ENCODE measurements at places on chromosomes 1 and 21.

- DNase-seq, result peak; percentile 95
These were observed 6.2 kb downstream of the RASSF5 start for GRCh38 chr1:206513312-206514111.

DNA sequence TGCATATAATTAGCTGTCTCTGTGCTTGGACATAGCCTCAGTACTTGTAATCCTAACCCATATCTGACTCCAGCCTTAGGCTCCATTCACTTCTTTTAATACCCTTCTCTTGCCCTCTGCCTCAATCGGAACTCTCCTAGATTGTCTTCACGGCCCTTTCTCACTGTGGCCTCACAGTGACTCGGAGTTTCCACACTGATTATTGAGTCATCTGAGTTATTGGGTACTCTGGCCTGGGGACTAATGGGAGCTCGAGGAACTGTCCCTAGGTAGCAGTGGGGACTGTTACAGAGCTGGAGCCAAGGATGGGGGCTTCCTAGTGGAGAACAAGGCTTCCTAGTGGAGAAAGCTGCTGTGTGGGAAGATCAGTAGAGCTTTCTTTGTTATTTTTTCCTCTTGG, 17.0 kb downstream of the TRAF5 start:
- DNase-seq, result no peak

DNA sequence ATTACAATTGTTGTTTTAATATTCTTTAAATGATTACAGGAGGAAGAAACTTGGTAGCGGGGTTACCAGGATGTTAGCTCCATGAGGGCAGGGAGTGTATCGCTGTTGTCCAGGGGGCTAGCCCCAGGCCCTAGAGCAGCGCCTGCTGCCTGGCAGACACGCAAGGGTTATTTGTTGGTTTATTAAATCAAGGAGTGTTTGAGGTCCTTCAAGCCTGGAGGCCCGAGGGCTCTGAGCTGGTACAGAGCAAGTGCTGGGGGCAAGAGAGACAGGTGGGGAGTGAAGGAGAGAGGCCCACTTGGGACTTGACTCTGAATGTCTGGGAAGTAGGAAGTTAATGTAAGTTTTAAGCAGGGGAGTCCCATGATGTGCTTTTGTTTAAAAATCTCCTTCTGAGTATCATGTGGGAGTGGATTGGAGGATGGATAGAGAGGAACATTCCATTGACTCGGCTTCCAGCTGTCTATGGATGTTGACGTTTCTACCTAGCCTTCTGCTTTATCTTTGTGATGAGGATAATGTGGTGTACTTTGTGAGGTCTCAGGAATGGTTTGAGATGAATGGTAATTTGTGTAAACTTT, 8.7 kb downstream of the ITSN1 start:
- DNase-seq, result no peak

DNA sequence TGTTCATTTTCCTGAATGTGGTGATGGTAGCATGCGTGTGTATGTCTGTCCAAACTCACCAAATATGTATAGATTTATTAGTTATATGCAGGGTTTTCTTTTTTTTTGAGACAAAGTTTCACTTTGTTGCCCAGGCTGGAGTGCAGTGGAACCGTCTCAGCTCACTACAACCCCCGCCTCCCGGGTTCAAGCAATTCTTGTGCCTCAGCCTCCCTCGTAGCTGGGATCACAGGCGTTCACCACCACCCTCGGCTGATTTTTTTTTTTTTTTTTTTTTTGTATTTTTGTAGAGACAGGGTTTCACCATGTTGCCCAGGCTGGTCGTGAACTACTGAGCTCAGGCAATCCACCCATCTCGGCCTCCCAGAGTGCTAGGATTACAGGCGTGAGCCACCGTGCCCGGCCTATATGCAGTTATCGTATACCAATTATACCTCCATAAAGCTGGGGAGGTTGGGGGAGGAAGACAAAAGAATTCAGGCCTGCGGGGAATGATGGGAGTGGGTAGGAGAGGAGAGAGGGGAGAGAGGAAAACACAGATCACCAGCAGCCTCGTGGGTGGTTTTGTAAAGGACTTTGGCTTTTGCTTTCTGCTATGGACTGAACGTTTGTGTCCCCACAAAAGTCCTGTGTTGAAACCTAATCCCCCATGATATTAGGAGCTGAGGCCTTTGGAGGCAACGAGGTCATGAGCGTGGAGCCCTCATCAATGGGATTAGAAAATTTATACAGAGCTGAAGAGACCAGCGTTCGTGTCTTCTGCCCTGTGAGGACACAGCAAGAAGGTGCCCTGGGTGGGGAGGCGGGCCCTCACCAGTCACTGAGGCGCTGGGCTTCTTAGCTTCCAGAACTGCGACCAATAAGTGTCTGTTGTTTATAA, 4.4 kb upstream of the HNRNPU start:
- DNase-seq, result no peak

DNA sequence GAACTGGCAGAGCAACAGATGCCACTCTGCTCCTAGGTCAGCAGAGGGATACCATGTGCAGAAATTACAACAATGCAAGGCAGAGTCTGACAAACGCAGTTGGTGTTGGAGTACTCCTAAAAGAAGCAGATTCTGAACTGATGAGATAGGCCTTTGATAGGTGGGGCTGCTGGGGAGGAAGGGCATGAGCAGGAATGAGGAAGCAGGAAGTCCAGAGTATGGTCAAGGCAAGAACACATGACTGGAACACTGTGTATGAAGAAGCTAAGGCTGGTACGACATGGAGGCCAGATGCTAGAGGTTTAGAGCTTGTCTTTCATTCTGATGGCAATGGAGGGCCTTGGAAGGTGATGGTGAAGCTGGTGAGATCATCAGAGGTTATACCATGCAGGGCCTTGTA, 11.5 kb upstream of the THRAP3 start:
- DNase-seq, result no peak

- no peak for DNase-seq
These were observed 48.9 kb upstream of the ZNF326 start for GRCh38 chr1:89945852-89946476.

- no peak for DNase-seq
These were observed 375.1 kb downstream of the RYR2 start for GRCh38 chr1:237416924-237417655.

DNA sequence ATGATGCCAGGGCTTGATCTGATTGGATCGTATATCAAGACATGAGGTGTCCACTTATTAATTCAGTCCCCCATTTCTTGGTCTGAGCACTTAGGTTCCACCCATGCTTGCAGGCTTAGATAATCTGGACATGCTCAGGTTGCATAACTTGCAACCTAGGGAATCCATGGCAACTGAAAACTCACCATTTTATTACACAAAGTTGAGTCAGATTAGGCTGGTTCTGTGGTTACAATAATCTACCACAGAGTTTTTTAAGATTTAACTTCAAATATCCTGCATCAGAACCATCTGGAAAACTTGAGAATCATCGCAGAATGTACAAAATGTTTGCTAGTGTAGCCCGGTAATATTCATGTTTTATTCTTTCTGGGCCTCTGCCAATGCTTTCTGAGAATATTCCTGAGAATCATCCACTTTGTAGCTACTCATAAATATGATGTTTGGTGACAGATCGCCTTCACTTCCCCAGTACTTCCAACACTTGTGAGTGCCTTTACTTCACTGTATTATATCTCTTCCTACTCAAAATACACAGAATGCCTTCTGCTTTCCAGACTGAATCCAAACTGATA, 707.2 kb upstream of the ADAMTS5 start:
- DNase-seq, result no peak

GRCh38 chr1:210482945-210483617, 154.4 kb downstream of the HHAT start:
- no peak for DNase-seq

DNA sequence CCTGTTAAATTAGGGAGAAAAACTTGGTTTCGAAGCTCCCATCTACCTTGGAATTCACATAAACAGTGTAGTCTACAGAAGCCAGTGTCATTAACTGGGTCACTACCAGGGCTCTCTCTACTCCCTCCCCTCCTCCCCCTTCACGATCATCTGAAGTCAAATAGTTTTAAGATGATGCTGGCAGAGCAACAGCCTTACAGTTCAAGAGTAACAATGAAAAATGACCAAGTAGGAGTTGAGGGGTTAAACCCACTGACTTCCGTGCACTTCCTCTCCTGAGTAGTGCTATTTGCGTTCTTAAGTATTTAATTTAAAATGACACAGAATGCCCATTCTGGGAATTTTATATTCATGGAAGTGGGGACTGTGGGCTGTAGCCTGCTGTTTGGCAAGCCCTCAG, 236.9 kb downstream of the SIPA1L2 start:
- no peak for DNase-seq

DNA sequence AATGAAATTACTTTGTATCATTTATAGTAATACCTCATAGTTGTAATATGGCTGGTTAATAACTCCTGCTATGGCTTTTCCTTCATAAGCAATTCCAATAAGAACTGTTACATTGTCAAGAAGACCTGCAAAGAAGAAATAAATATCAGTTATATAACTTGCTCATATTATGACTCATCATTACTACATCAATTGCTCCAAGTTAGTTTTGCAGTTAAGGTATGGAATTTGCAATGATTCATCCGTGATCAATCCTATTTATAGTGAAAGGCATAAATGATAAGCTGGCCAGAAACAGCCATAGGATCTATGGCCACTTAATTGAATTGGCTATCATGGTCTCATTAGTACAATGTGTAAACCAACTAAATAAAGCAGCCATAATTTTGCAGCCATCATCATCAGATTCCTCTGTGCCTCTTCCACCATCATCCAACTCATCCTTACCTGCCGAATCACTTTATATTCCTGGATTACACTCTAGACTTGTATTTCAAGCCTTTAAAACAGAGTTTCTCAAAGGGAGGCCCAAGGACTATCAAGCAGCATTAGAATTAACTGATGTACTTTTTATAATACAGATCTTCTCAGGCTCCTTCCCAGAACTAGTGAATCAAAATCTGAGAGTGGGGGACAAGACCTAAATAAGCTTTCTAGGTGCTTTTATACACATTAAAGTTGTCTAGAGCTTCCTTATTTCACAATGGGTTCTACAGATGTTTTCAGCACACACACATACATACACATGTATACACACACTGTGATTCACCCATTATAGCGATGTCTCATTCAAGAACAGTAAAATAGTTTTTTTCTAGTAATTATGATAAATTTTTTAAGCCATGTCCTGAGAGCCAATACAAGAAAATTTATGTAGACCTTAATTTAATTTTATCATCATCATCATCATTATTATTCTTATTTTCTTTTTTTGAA, 21.2 kb upstream of the EPRS1 start:
- no peak for DNase-seq

DNA sequence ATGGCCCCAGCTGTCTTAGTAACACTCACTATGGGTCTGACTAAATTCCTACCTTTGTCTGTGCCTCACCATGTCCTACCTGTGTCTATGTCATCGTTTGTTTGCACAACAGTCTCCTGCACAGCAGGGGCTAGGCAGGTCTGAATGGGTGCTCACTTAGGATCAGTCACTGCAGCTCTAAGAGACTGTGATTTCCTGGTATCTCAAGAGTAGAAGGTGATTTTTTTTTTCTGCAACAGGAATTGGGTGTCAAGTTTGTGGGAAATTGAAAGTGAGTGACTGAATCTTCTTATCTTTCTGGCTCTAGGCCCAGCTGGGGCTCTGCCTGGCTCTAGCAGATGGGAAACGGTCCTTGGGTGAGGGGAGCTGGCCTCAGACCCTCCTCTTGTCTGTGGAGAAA, 46.4 kb upstream of the TRABD2B start:
- DNase-seq, result no peak

DNA sequence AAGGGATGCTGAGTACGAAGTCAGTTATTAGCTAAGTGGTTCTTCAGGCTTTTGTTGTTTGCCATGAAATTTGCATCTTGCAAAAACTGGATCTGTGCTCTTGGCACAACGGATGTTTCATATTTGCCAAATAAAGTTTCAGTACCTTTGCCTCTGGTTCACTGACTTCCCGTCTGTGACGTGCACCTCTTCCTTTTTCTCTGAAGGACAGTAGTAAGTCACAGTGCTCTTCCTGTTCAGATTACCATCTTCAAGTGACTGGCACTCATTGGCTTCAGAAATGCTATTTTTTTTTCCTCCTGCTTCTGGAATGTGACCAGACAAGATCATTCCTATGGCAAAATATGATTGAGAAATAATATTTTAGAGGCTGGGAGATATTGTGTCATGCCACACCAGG, 75.9 kb upstream of the GREM2 start:
- no peak for DNase-seq

- DNase-seq, result no peak
These were observed 6.8 kb downstream of the ATP5PO start for GRCh38 chr21:33908760-33909159.

DNA sequence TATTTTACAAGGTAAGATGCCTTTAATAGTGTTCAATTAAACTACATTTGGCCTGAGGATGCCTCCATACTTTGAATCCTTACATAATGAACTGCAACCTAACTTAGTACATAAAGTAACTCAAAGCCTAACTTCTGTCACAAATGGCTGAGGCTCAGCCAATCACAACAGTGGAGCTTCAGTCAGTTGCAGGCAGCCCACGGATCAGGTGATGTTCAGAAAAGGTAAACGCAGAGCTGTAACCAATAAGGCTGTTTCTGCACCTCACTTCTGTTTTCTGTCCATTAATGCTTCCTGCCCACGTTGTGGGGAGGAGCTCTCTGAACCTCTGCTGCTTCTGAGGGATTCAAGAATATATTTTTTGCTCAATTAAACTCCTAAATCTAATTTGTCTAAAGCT, 94.8 kb upstream of the KIAA0040 start:
- DNase-seq, result no peak

- DNase-seq, result no peak
These were observed 21.0 kb downstream of the SPRTN start for GRCh38 chr1:231359113-231359512.

GRCh38 chr21:43645976-43646375, 13.3 kb downstream of the HSF2BP start:
- no peak for DNase-seq

DNA sequence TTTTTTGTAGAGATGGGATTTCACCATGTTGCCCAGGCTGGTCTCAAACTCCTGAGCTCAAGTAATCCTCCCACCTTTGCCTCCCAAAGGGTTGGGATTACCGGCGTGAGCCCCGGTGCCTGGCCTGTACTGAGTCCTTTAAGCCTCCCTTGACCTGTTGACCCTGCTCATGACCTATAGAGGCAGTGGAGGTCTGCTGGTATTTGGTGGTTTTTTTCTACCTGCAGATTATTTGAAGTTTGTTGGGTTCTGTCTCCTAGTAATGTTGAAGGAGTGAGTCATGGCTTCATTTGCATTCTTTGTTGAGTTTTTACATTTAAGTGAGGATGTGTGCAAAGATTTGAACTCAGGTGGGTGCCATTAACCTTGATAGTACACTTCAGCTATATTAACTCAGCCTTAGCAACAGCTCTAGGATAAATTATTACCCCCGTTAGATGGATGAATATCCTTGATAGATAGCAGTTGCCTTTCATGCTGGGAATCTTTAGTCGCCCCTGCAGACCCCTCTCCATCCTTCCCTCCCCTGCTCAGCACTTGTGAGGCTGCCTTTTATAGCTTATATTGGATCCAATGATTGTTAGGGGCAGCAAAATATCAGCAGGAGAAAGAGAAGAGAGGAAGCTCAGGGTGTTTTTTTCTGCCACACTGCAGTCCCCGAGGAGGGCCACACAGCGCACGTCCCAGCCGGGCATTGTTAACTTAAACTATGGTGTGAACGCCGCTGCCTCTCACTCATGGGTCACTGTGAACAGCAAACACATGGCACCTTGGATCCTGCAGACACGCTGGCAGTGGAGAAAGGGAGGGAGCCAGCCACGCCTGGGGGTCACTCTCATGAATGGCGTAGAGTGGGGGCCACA, 14.9 kb upstream of the NPPB start:
- no peak for DNase-seq

Data from NCI-H1694 (cell line).